ENCODE measurements at places on chromosomes 7 and 10.

GRCh38 chr7:90857603-90858002 lies 261.5 kb downstream of the CDK14 start:
- DNase-seq, result no peak

- peak; percentile 45 for DNase-seq
Observed at GRCh38 chr10:124138195-124138882, 44.9 kb upstream of the CHST15 start.

DNA sequence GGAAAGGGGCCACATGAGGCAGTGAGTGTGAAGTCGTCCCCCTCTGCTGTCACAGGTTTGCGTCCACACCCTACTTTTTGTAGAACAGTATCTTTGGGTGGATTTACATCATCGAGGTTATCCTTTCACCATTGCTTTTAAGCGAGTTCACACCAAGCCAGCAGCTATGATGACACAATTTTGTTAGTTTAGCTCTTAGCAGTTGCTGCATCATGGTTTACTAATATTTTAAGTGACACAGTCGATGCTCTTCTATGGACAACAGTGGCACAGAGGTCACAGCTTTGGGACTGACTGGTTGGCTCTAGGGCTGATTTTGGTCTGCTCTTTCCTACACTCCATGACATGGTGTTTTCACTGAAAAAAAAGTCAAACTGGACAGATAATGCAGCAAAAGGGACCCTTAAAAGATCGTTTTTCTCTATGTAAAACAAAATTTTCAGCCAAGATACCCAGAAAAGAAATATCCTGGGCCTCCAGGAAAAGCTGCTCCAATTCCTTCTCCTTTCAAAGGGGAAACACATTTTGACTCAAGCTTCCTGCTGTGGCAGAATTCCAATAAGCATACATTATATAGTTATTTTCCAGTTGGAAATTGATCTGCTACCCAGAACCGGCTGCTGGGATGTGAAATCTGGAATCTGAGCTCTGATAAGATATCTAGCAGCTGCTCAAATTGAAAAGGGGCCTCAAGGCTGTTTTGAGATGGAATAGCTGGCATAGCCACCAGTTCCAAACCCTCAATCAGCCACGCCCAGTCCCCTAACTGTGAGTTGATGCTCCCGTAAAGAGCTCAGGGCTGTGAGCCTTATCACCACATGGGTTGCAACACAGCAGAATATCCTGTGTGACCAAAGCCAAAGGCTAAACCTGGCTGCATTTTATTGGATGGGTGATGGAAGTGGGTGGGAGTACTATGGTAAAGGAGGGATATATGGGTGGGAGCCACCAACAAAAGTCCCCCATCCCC lies 114.2 kb downstream of the SMURF1 start:
- no peak for DNase-seq

- no peak for DNase-seq
Observed at GRCh38 chr10:734481-734880, 45.0 kb upstream of the DIP2C start.

GRCh38 chr10:98556061-98556460 lies 109.3 kb upstream of the HPS1 start:
- no peak for DNase-seq

DNA sequence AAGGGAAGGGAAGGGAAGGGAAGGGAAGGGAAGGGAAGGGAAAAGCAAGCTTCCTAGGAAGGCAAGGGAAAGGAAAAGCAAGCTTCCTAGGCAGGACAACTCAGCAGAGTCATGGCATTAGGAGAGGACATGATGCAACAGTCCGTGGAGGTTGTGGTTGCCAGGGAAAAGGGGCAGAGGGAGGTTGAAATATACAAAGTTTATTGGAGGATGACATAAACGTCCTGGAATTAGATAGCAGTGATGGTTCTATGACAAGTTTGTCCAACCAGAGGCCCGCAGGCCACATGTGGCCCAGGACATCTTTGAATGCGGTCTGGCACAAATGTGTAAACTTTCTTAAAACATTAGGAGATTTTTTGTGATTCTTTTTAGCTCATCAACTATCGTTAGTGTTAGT lies 59.8 kb upstream of the OPN4 start:
- DNase-seq, result no peak

DNA sequence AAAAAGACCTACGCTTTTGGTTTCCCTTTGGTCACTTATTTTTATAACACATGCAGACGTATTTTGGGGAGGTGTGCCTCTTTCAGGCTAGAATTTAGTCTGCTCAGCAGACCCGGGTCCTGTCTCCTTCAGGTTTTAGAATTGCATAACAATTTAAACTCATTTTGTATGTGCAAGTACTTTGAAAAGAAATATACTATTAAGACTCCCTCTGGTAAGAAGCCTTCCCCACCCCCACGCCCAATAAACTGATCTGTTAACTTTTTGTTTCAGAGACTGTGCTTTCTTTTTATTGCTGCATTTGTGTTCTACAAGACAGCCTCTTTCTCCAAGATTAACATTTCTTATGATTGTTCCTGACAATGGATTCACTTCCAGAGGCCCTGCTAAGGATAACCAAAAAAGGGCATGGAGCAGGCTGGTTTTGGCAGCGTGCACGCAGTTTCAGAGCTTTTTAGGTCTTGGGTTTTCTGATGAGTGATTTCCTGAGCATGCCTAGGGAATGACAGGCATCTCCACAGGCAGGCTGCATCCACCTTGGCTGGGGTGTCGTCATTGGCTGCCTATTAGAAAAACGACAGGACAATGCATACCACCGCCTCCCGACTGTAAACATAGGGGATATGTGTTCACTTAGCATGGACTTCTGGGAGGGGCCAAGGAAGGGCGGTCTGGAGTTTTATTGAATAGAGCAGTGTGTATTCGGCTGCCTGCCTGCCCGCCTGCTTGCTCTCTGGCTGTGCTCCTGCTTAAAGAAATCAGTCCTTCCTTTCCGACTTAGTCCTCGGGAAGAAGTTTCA lies at the start of gene CALD1:
TSS of gene CALD1 (plus strand) at position 694 of the 800 bp plus-strand sequence. CDS start 88,100 bp downstream, outside the sequence.
- DNase-seq, result peak; percentile 15

All from midbrain (tissue), 1 donor.